Naive thymus-derived CD8-positive, alpha-beta T cell (primary cell): ENCODE measurements at places on chromosomes 16 and 17.

DNA sequence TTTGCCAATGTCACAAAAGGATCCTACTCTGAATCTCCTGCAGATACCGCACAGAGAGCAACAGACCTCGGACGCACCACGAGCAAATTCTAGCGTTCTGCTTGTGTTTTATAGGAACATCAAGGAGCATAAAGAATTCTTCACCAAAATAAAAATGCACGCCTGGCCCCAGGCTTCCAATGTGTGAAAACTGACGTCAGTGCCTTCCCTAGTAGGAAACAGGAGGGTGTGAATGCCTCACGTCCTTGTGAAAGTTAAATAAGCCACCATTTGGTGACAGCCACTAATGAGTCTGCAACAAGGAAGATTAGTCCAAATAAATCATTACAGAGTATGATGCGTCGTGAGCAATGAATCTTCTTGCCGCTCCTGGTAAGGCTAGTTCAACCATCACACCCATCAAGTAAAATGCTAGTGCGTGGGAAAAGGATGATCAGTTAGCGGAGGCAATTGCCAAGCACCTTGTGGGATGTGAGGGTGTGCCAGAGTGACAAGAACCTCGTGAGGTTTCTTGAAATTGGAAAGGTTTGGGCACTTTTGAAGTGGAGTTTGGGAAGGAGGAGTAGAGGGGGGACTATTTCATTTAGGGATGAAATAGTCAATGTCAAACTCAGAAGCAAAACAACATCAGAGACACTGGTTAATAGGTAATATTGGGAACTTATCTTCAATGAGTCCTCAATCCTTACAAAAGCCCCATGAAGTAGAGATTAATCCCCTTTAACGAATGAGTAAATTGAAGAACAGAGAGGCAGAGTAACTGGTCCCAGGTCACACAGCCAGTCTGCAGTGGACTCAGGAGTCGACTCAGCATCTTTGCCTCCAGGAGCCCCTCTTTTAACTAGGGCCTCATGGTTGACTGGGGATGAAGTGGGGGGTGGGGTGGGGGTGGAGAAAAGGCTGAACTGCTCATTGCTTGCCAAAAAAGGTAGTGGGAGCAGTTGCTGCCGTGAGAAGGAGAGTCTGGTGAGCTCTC, 238.8 kb downstream of the SLC39A11 start:
- no peak for DNase-seq

GRCh38 chr16:68397710-68398201, 50.6 kb downstream of the SMPD3 start:
- no peak for DNase-seq

GRCh38 chr17:47192554-47192953, 3.5 kb upstream of the CDC27 start:
- DNase-seq = no peak

DNA sequence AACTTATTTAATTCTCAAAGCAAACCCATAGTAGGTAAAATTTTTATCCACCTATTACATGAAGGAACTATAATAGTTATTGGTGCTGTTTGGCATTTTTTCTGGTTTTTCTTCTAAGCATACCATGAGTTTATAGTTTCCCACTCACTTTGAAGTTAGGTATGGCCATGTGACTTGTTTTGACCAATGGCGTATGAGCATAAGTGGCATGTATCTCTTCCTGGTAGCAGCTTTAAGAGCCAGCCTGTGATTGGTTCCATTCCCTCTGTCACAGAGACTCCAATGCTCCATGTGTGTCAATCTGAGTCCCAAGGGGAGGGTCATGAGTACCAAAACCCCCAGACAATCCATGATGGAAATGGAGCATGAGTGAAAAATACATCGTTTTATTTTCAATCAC, 282.9 kb upstream of the N4BP1 start:
- DNase-seq = no peak

DNA sequence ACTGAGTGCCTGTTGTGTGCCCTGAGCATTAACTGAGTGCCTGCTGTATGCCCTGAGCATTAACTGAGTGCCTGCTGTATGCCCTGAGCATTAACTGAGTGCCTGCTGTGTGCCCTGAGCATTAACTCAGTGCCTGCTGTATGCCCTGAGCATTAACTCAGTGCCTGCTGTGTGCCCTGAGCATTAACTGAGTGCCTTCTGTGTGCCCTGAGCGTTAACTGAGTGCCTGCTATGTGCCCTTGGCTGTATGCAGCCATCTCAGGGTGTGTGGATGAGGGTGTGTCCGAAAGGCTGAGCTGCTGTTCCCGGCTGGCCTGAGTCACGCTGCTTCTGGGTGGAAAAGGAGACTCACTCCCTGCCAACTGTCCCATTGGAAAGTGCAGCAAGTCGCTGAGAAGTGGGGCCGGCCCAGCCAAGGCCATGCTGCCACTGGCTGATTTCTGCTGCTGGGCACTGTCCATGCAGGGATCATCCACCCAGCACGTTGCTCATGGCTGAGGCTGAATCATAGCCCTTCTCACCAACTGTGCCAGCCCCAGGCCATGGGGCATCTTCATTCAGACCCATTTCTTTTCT, 113.8 kb downstream of the OR1D5 start:
- DNase-seq = no peak
